ENCODE measurements at places on chromosomes 4 and X.

DNA sequence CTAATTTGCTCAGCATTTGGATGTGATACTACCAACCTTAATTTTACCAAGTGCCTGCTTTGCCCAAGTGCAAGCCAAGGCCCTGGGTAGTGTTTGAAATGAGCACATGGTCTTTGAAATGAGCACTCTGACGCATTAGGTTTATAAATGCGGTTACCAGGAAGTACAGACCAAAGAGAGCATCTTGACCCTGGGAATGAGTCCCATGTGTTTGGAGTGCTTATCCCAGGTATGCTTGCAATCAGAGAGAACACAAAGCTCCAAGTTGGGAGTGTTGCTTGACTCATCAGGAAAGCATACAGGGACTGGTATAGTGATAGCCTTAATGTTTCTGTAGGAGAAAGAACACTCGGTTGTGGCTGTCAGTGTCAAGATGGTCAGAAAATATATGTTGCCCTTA, 203.6 kb upstream of the MAMLD1 start:
- no peak for DNase-seq

DNA sequence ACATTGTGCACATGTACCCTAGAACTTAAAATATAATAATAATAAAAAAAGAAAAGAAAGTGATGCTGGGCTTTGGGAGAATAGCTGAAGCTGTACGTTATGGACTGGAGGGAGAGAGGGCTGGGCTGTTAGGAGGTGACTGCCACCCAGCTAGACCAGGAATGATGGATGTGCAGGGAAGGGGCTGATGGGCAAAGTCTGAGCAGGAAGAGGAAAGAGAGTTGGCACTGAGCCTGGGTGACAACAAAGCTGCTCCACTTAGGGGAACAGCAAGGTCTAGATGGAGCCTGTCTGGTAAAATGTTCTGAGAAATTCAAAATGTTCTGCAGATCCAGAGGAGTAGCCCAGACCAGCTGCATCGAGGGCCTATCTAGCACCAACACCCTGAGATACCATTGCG, 32.3 kb downstream of the MED28 start:
- DNase-seq = no peak

DNA sequence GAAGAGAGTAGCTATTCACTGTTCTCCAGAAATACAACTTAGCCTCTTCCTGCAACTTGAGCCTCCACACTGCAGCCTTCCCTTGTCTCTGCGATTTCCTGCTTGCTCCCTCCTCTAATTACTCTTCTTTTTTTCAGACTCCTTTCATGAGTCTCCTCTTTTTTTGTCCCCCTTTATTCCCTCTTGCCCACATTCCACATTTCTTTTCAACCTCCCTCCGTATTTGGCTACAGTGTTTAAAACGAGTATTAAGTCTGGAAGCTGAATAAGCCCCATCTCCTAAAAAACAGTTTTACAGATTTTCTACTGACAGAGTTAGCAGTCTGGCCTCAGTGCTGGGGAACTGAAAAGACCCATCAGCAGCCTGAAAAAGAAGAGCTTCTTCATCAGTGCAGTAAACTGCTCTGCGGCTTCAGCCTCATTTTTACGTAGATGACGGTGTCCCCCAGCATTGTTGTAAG, 141.5 kb downstream of the TENM3 start:
- DNase-seq = peak; percentile 19

- DNase-seq = no peak
Observed at GRCh38 chr4:88661739-88662138, 35.9 kb downstream of the NAP1L5 start.

GRCh38 chr4:102608190-102608589, 107.0 kb downstream of the NFKB1 start:
- no peak for DNase-seq

GRCh38 chr4:58776627-58777026, 1666.4 kb upstream of the IGFBP7 start:
- DNase-seq = no peak

GRCh38 chr4:1122505-1122904, 9.1 kb upstream of the RNF212 start:
- no peak for DNase-seq

GRCh38 chrX:145190801-145191389, 56.4 kb upstream of the SPANXN1 start:
- DNase-seq = peak; percentile 10

GRCh38 chr4:39037941-39038340, 5.7 kb upstream of the TMEM156 start:
- DNase-seq = no peak

DNA sequence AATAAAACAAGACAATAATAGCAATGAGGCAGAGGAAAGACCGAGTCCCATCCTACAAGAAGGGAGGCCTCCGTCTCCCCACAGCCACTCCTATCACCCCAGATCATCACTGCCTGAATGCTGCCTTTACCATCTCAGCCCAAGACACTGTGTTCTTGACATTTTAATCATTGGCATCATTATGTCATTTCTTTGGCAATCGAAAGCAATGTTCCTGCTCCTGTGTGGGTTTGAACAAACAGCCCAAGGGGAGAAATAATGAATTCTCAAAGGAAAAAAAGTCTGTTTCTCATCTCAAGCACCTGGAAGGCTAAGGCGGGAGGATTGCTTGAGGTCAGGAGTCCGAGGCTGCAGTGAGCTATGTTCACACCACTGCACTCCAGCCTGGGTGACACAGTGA, 73.0 kb upstream of the ACSL1 start:
- DNase-seq = no peak

DNA sequence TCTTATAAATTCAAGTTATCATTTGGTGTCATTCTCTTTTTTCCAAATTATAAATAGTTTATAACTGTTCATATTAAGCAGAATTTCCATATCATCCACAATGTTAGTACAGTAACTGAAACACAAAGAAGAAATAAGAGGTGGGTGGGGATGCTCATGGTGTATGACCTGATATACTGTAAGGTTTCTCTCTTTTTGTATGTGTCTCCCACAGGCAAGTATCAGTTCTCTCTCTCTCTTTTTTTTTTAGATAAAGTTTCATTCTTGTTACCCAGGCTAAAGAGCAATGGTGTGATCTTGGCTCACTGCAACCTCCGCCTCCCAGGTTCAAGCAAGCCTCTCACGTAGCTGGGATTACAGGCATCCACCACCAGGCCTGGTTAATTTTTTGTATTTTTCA, 43.7 kb upstream of the UGT2A3 start:
- DNase-seq = no peak

DNA sequence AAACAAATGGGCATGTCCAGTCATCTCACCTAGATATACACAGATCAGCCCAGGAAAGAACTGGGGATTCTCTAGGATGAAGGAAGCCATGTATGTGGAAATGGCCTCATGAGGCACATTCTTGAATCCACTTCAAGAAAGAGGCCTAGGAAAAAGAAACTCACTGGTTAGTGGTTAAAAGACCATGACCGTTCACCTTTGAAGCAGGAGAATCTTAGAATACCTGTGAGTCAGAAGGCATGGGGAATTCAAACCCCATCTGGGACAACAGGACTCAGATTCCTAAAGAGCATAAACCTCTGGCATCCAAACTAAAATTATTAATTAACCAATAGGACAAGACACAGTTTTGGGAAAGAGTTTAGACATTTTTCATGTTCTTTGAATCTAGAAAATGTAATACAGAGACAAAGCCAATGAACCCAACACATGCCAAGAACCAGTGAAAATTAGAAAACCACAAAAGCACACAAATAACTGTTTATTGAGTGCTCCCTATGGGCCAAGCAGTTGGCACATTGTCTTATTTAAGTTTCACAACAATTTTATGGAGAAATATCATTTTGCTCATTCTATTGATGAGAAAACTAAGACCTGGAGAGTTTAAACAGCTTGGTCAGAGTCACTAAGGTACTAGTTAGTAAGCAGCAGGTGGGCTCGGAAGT, 97.5 kb downstream of the NPNT start:
- no peak for DNase-seq

DNA sequence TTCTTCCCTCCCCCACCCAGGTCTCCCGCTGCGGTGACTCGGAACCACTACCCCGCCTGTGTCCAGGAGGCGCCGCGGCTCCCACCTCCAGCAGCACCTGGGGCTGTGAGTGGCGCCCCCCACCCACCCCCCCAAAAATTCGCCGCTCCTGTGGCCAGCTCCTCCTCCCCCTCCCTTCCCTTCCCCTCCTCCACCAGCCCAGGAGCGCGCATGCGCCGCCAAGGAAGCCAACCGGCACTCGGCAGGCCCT, 278 bp downstream of the CLOCK start:
- DNase-seq = no peak

- DNase-seq = no peak
Observed at GRCh38 chr4:139525414-139525813, 30.6 kb downstream of the SETD7 start.

GRCh38 chr4:3489451-3489962, 26.4 kb downstream of the DOK7 start:
- no peak for DNase-seq

GRCh38 chr4:95672811-95673210, 124.0 kb upstream of the UNC5C start:
- DNase-seq = no peak

DNA sequence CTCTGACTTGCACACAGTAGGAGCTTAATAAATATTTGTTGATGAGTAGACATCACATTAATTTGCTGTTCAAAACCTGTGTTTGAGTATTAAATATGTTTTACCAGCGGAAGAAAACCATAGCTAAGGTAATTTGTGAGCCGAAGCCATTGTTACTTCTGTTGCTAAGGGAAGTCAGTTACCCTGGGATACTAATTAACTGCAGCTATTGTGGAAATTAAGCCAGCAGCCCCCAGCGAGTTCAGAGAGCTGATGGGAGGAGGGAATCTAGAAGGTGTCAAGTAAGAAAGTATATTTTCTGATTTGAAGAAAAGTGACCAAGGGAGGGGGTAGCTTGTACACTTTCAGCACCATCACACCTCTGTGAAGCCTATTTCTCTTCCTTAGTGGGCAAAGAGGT, 76.7 kb upstream of the IGSF1 start:
- peak; percentile 1 for DNase-seq

- no peak for DNase-seq
Observed at GRCh38 chr4:149630064-149630463, 185.6 kb downstream of the IQCM start.

DNA sequence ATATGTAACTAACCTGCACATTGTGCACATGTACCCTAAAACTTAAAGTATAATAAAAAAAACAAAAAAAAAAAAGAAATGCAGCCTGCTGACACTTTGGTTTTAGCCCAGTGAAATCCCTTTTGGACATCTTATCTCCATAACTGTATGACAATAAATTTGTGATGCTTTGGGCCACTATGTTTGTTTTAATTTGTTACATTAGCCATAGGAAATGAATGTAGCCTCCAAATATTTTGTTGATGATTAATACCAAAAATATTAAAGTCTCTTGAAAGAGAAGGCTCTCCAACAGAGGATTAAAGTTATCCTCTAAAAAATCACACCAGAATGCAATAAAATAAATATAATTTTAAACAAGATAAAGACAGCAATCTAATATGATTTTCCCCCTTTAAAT, 852.7 kb upstream of the SLIT2 start:
- DNase-seq = no peak

All from left kidney (tissue), 8 donors.